ENCODE measurements at places on chromosomes 1 and 21.

- DNase-seq = no peak
Observed at GRCh38 chr1:111867868-111868440, 112.3 kb downstream of the DDX20 start.

GRCh38 chr1:243354511-243355153 lies 98.8 kb downstream of the SDCCAG8 start:
- DNase-seq = no peak

- DNase-seq = no peak
Observed at GRCh38 chr1:206735553-206736031, 35.0 kb upstream of the IL19 start.

DNA sequence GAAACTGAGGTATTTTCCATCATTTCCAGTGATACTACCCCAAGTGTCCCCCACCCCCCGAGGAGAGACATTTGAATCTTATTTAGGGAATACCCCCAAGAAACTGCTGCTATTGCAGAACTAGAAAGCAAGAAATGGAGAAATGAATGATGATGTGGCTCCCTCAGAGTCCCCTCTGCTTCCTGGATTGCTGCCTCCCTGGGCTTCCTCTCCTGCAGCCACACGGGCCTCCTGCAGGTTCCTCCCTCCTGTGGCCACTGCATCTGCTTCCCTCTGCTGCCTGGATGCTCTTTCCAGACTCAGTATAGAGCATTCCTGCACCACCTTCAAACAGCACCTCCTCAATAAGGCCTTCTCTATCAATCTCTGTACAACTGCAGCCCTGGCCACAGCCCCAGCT lies 69.3 kb downstream of the SLC25A24 start:
- DNase-seq = no peak

DNA sequence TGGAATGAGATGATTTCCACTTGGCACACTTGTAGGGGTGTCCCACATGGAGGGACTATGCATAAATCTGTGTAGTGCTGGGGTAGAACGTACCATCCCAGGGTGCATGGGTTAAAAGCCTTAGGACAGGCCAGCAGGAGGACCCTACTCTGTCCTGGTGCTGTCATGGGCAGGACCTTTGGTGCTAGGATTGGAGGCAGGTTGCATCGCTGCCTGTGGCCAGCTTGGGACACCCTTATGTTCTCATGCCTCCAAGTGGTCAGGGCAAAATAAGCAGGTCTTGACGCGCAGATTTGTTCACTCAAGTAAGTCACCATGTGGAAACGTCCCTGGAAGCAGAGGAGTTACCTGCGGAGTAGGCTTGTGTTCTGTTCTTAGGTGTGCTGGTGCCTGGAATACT lies 49.5 kb upstream of the RAB3GAP2 start:
- DNase-seq = no peak

DNA sequence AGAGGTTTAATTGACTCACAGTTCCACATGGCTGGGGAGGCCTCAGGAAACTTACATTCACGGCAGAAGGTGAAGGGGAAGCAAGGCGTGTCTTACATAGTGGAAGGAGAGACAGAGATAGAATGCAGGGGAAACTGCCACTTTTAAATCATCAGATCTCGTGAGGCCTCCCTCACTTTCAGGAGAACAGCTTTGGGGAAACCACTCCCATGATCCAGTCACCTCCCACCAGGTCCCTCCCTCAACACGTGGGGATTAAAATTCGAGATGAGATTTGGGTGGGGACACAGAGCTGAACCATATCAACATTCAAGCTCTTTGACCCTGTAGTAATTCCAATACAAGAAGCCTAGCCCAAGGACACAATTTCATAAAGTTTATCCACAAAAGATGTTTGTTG lies 13.7 kb downstream of the PIGP start:
- no peak for DNase-seq

DNA sequence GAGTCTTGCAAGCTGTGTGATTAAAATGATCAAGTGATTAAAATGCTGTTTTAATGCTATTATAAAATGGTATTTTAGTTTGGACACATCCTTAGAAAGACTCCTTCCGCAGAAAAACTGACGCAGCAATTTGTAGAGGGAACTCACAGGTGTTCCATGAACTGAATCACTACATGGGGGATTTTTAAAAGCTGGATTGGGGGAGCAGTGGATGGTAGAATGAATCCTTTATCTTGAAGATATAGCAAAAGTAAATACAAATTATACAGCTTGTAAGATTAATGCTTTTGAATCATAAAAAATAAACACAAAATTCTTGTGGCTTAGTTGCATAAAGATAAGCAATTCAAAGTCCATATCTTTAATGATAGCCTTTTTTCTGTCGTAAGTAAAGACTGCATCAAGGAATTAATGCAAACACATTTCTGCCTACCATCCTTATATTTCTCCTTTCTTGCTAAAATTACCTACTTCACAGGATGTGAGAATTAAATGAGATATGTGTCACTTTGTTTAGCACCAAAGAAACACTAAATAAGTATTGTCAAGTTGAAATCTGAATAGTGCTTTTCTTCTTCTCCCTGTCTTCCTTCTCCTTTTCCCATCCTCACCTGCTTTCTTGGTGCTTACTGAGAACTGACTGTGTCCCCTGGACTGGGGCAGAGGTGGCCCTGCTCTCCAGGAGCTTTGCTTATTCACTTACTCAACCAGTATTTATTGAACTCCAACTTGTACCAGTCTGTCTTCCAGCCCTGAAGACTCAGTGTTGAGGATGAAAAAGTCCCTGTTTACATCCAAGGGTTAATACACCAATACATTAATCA lies 61.5 kb upstream of the F3 start:
- DNase-seq = no peak

- no peak for DNase-seq
Observed at GRCh38 chr1:49333906-49334305, 557.2 kb upstream of the BEND5 start.

- no peak for DNase-seq
Observed at GRCh38 chr1:65049941-65050713, 83.8 kb upstream of the JAK1 start.

Measured in T-helper 9 cell (primary cell).